T-cell (primary cell): ENCODE measurements at places on chromosomes 2 and 18.

GRCh38 chr2:119360423-119360966 lies 6.1 kb downstream of the C2orf76 start:
- DNase-seq, result no peak

DNA sequence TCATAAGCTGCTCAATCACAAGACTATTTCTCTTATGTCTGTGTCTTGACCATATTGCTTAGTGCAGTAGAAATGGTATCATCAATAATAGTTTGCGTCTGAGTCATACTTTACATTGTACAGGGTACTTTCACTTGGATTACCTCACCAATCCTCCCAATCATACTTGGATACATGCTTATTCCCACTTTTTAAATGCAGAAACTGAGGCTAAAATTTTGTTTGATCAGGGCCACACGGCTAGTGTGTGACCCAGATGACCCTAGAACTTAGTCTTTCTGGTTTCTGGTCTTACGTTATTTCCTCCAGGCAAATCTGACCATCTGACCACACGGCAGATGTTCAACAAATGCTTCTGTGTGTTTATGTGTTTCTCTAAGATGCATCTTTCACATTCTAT lies 23.8 kb upstream of the CCL20 start:
- DNase-seq, result no peak

DNA sequence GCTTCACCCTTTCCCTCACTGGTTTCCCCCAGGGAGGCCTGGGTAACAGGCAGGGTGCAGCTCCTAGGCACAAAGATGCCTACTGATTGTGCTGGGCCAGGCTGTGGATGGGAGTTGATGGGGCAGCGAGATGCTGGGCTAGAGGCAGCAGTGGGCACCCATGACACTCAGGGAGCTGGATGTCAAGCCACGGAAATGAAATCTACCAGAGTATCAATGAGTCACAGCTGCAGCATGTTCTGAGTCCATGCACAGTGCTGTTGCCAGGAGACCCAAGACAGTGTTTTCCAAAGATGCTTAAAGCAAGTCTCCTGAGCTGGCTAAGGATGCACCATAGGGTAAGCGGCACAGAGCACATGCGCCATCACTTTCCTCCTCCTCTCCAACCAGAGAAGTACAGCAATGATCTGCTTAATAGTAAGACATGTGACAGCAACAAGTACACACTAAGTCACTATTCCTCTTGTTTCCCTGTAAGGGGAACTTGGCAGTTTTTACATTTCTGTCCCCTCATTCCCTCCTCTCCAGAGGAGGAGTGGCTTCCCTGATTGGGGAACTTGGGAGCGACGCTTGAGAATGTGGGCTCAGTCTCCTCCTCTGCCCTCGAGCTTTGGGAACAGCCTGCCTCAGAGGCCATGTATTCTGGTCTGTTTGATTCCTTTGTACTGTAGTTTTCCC lies 57.2 kb downstream of the CDC42EP3 start:
- DNase-seq, result no peak

DNA sequence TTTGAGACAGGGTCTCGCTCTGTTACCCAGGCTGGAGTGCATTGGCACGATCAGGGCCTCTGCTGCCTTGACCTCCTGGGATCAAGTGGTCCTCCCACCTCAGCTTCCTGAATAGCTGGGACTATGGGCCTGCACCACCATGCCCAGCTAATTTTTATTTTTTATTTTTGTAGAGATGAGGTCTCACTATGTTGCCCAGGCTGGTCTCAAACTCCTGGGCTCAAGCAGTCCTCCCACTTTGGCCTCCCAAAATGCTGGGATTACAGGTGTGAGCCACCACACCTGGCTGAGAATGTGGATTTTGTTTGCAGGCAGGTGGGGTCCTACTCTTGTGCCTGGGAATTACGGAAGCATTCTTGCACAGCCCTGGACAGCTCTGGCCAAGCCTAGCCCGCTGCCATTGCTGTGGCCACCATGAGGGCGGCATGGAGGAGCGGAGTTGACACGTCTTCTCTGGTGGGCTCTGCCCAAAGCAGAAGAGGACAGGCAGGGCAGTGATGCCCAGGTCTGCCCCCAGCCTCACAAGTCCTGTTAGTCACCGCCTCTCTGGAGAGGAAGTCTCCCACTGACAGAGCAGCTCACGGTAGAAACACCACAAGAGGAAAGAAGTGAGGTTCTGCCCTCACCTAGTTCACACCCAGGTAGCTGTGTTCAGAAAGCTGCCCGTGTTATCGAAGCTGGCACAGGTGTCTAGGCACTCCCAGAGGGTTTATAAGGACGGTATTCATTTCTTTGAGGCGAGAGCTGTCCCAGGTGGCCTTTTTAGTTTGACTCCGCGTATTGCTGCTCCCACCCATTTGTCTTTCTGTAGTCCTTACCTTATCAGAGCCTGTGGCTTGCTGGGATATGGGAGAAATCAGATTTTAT lies 46.2 kb downstream of the ARMC9 start:
- no peak for DNase-seq

GRCh38 chr2:240127911-240128607 lies 8.0 kb downstream of the COPS9 start:
- DNase-seq, result no peak

DNA sequence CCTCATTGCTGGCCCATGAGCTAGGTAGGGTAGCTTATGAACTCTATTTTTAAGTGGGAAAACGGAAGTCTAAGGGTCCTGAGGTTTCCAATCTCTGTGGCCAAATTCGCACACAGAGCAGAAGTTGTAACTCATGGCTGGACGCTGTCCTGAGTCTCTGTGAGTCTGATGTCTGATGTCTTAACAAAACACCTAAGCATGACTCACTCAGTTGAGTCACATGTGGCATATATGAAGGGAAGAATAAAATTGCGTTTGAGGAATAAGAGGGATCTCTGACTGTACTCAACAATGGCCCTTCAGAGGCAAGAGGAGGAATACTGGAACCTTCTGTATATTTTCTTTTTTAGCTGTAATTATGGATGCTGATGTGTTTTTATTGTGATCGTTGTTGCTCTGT lies 569.7 kb downstream of the RIT2 start:
- no peak for DNase-seq

DNA sequence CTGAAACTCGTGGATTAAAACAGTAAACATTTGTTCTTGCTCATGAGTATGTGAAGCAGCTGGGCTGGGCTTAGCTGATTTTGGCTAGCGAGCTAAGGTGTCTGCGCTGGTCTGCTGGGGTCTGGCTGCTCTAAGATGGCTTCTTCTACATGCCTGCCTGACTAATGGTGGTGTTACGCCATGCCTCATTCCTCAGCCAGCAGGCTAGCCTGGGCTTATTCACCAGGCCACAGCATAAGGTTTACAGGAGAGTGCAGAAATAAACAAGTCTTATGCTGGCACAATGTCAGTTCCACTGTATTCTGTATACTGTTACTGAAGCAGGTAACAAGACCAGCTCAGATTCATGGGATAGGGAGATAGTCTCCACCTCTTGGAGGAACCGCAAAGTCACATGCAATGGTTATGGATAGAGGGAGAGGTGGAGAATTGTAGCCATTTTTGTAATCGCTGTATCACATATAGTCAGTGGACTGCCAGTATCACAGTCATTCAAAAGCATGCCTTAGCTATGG lies 80.0 kb downstream of the RHBDD1 start:
- no peak for DNase-seq

GRCh38 chr2:65660340-65660739 lies 227.9 kb upstream of the SPRED2 start:
- DNase-seq, result no peak

- DNase-seq, result no peak
Measured at GRCh38 chr18:76436342-76436741, 58.7 kb downstream of the ZNF516 start.

DNA sequence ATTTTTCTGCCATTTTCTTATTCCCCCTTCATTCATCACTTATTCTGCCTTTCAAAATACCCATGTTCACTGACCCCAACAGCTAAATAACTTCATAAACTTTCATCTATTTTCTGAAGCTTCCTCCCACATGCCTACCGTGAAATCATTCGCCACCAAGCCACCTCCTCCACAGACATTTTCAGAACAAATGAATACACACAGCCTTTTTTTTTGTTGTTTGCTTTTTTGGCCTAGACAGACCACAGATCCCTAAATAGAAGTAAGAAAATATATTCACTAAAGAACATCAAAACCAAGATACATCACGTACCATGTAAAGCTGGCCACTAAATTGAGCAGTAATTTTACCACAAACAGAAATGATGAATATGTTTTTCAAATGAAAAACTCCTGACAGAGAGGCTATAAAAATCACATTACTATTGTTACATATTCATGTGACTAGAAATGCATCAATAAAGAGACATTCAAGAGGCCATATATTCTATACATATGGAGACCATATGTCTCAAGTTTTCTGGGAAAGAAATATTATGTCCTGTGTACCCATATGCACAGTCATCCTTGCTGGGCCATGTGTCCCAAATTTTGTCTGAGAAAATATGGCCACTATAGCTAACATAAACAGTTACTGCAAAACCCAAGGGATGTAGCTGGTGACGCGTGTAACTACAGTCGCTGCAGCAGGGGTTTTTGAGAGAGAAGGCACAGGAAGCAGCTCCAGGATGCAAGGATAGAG lies 200.3 kb downstream of the FBXO15 start:
- no peak for DNase-seq

DNA sequence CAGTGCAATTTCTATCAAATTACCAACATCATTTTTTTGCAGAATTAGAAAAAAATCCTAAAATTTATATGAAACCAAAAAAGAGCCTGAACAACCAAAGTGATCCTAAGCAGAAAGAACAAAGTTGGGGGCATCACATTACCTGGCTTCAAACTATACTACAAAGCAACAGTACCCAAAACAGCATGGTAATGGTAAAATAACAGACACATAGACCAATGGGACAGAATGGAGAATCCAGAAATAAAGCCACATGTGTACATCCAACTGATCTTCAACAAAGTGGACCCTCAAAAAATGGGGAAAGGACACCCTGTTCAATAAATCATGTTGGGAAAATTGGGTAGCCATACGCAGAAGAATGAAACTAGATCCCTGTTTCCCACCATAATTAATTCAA lies 245.7 kb upstream of the CTAGE1 start:
- DNase-seq, result no peak

GRCh38 chr18:46211816-46212215 lies 107.6 kb downstream of the HAUS1 start:
- DNase-seq, result no peak

- no peak for DNase-seq
Measured at GRCh38 chr18:33440060-33441043, at the start of gene CCDC178. CCDC178 (minus strand) TSS chr18:33440721; CDS start chr18:33412088, 28,633 bp downstream.

- DNase-seq, result no peak
Measured at GRCh38 chr2:29219374-29219773, 104.2 kb downstream of the CLIP4 start.

DNA sequence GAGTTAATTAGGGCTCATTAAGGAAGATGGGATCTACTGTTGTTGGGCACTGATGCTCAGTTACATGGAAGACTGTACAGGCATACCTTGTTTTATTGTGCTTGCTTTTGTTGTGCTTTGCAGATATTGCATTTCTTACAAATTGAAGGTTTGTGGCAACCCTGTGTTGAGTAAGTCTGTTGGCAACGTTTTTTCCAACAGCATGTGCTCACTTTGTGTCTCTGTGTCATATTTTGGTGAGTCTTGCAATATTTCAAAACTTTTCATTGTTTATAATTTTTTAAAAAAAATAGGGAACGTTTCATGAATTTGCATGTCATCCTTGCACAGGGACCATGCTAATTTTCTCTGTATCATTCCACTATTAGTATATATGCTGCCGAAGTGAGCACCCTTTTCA lies 15.6 kb downstream of the PHLPP1 start:
- DNase-seq, result no peak

- no peak for DNase-seq
Measured at GRCh38 chr2:20930928-20931327, 108.0 kb upstream of the LDAH start.
